ENCODE measurements at places on chromosomes 7 and 10.
A peak's percentile ranks its signal among the peaks of the same experiment; 100 is the strongest.

DNA sequence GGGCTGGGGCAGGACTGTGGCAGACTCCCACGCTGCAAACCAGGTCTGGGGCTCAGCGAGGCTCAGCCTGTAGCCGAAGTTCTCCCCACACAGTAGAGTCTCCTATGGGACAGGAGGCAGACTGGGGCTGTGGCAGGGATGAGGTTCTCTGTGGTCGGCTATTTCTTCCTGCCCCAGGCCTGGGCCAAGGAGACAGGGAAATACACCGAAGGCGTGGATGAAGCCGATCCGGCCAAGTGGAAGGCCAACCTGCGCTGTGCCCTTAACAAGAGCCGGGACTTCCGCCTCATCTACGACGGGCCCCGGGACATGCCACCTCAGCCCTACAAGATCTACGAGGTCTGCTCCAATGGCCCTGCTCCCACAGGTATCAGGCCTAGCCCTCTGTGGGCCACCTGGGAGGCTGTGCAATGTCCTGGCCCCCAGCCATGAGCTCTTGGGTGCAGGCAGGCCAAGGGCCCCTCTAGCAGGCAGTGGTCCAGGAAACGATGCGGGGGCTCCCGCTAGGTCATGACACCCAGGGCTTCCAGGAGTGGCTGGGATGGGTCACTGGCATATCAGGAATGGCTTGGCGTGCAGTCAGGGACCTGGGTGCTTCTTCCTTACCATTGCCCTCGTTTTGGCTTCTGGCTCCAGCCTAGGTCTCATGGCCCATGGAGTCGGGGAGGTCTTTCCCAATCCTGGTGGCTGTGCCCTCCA, 8.1 kb downstream of the IRF5 start:
- DNase-seq, result no peak

- peak; percentile 77 for DNase-seq
Observed at GRCh38 chr7:93902777-93903423, 3.5 kb upstream of the GNGT1 start.

DNA sequence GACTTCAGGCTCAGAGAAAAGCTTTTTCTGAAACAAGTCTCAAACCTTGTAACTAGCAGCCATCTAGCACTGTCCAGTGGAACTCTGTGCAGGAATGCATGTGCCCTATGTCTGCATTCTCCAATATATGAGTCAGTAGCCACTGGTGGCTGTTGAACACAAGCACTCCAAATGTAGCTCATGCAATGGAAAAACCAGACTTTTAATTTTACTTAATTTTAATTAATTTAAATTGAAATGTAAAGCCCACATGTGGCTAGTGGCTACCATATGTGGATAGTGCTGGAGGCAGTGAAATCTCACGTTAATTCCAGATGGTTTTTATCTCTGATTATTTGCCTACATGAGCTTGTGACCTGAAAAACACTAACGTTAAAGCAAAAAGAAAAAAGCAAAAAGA, 225.1 kb downstream of the GATA3 start:
- peak; percentile 11 for DNase-seq

- no peak for DNase-seq
Observed at GRCh38 chr7:114531326-114531725, 116.7 kb downstream of the FOXP2 start.

GRCh38 chr7:140639366-140640053, 1.1 kb downstream of the DENND2A start:
- peak; percentile 63 for DNase-seq

DNA sequence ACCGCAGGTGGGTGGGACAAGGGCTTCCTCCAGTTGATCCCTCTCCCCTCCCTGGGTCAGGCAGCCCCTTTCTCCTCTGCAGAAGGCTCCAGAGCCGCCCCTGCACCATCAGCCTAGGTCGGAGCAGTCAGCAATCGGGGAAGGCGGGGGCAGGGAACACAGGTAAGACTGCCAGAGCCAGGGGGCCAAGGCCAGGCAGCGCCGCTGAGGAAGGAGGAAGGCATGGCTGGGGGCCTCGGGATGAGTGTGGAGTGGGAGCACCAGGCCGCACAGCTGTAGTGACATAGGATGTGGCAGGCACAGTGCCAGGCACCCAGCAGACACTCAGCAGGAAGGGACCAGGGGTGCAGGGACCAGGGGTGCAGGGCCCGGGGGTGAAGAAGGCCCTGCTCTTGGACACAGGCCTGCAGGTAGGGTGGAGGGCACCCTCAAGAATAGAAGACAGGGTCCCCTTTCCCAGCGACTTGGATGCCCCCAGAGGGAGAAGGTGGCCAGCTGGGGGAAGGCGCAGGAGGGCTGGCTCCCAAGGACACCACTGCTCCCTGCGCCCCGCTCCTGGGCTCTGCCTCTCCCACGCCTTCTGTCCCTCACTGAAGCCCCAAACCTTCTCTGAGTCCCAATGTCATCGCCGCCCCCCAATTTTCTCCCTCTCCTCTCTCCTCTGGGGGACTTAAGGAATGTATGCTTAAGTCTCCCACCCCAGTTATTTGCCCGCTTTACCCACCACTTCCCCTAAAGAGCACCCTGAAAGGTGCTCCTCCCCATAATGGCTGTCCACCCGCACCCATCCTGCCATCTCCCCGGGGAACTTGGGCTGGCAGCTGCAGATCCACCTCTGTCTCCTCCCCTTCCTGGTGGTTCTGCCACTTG, 38.5 kb downstream of the CAMK2B start:
- no peak for DNase-seq

DNA sequence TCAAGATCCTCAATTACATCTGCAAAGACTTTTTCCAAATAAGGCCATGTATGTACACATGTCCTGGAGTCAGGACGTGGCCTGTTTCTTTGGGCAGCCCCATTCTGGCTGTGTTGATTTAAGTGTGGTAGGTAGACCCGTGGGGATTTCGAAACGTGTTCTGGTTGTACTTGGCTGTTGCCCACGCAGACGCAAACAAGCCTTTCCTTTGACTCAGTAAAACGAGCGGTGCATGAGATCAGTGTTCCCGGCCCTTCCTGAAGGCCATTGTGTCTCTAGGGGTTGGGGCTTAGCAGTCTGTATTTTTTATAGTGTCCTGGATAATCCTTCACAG, 64.8 kb upstream of the DNAJB6 start:
- peak; percentile 93 for DNase-seq

DNA sequence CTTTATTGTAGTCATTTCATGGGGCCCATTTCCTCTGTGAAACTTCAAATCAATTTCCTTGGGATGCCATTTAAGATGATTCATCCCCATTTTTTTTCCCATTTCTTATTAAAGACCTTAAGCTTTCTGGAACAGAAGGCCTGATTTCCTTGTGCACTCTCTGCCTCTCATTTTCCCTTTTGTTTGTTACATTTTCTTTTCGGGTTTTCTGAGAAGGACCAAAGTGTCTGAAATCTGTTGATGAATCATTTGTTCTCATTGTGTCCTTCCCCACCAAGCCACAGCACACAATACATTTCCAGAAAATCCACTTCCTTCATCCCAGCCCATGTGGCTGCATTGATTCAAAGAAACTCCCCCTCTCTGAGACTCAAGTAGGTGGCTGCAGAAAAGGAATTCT, 372.4 kb downstream of the SFMBT2 start:
- no peak for DNase-seq

GRCh38 chr7:108004220-108005142, 1.5 kb upstream of the LAMB1 start:
- peak; percentile 77 for DNase-seq

DNA sequence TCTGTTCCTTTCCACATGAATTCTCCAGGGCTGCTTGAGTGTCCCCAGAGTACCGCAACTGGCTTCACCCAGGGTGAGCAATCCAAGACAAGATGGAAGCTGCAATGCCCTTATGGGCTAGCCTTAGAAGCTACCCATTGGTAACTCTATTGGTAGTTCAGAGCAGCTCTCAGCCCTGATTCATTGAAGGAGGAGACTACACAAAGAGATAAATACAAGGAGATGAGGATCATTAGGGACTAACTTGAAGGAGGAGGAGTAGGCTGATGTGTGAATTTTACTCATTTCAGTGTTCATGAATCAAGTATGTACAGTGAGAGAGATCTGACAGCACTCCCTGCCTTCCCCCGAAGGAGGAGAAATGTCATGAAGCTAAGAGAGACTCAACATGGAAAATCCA, 124.0 kb downstream of the REEP3 start:
- DNase-seq, result no peak

DNA sequence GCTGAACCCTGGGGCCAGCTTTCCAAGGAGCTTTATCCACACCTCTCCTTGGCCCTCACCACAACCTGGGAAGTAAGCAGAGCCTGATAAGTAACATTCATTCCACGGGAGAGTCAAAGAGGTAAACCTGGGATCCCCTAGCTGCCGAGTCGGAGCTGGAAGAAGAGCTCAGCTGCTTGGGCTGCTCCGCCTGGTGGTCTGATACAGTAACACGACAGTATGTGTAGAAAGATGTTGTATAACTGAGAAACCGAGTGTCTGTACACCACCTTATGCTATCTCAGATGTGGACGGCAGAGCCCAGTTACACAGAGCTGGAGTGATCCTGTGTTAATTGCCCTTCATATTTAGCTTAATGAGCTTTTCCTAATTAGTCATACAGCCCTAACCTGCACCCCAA, 151.3 kb upstream of the KMT2E start:
- DNase-seq, result no peak

- peak; percentile 15 for DNase-seq
Observed at GRCh38 chr7:77903597-77903996, 105.0 kb downstream of the PHTF2 start.

DNA sequence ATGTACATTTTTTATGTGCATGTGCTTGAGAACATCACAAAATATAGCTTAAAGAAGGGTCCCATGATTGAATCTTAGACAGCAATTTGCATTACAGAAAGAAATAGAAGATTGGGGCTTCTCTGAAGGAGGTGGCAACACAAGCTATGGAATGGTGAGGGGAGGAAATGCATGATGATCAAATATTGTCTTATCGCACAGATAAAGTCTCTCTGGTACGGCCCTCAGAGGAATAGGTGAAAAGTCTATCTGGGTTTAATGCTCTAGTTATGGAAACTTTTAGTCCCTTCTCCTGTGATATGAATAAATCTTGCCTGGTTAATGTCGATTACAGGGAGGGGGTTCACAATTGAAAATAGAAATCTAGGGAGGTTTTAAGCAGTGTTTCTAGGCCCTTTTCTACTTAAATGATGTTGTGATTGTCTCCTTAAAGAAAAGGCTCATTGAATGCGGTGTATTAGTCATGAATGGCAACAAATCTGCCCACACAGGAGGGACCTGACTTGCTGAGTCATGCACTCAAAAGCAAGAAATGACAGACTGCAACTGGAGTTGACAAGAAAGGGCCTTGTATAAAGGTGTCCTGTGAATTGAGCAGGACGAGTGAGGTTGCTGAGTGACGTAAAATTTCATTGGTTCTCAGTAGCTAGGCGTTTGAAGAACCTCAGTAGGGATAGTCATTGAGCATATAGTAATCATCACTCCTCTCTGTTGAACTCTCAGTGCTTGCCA, 133.4 kb upstream of the CSTF2T start:
- peak; percentile 68 for DNase-seq

- DNase-seq, result peak; percentile 16
Observed at GRCh38 chr7:155001756-155002410, 1.0 kb downstream of the PAXIP1 start.

DNA sequence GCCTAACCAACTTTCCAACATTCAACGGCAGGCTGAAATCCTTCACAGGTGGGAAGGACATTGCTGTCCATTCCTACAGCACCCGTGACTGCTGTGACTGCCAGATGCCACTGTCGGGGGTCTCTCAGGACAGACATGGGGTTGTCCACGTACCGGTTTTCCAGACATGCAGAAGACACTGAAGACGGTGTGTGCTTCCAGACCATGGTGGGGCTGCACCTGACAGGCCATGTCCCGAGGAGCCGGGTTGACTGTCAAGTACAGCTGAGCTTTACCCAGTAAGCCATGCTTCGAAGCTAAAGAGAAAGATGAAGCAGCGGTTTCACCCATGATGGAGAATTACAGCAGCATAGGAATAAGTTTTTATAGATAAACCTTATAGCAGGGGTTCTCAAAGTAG, 70.9 kb downstream of the PKD1L1 start:
- DNase-seq, result no peak

DNA sequence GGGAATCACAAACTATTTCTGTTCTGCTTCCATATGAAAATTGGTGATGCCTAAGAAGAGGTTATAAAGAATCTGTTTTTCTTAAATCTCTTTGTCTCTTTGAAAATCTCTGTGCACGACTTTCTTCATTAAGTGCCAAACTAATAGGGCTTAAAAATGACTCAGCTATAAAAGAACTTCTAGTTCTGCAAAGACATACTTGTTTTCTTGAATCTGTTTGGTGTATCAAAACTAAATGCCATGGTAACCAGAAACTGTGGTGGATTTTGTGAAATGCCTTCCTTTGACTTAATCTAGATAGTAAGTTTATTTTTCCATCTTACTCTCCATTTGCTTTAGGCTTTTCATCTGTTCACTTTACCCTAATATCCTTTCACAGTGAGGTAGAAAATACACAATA, 417.8 kb downstream of the PARD3 start:
- peak; percentile 65 for DNase-seq

- DNase-seq, result no peak
Observed at GRCh38 chr10:124043310-124044142, 49.9 kb downstream of the CHST15 start.

DNA sequence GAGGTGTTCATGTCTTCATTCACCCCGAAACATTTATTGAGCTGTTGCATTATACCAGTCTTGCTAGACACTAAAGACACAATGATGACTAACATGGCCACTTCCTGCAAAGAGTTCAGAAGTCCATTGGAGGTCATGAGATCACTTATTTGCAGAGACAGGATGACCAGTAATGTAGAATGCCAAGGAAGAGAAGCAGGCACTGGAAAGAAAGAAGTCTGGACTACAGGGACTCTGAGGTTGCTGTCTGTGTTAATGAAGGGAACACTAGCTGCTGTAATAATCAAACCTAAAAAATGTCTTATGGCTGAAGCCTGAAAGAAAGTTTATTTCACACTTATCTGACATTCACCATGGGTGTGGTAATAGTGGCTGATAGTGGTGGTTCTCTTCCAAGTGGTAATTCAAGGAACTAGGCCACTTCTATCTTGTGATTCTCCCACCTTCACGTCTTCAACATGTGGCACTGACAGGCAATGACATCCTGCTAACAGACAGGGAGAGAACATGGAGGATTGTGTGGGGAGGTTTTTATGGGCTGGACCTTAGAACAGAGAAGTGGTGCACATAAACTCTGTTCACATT, 89.2 kb upstream of the MKLN1 start:
- peak; percentile 53 for DNase-seq

DNA sequence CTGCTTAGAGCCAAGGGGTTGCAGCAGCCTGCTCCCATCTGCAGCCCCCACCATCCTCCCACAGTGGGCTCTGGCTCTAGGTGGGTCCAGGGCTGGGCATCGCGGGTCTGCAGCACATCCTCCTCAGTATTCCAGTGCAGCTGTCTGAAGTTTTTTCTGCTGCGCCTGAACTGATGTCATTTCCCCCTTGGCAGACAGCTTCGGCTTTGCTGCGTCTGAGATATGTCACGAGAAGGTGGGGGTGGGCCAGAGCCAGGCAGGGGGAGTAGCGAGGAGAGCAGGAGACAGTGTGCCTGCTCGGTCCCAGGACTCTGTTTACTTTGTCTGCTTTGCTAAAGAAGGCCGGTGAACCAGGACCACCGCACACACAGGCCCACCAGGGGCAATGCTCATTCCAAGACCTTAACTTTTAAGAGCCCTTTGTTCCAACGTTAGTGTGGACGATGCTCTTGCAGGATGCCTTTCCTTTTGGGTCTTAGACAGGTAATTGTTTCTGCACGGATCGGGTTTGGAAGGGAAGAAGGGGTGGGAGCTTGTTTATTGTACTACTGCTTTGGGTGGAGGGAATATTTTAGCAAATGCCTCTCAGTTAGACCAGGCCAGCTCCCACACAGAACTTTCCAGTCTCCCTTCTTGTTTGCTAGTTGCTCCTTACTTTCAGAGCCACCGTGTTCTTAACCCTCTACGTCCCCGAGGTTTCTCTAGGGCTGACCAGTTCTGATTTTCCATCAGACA, 32.4 kb downstream of the WBP1L start:
- DNase-seq, result peak; percentile 91

- DNase-seq, result no peak
Observed at GRCh38 chr10:71946700-71947099, 17.5 kb upstream of the CHST3 start.

Data from fibroblast of the aortic adventitia (primary cell).